ENCODE measurements at places on chromosomes 7 and 10.

- peak overlapping the region; percentile 36 for H3K27ac ChIP-seq
- H3K36me3 ChIP-seq: peaks cover 95% of the 10 kb centered on the region
- no peak for DNase-seq
- H3K27me3 ChIP-seq: no peaks in the 10 kb centered on the region
- no peaks in the 10 kb centered on the region for H3K4me1 ChIP-seq
- H3K4me3 ChIP-seq: no peak overlapping the region
These were observed 39.1 kb upstream of the TMEM236 start for GRCh38 chr10:17712717-17713471.

GRCh38 chr10:103991393-103992128 lies 24.6 kb downstream of the SLK start:
- peaks cover 45% of the 10 kb centered on the region for H3K36me3 ChIP-seq
- no peak overlapping the region for H3K27ac ChIP-seq
- H3K4me3 ChIP-seq: no peak overlapping the region
- no peak for DNase-seq

- H3K36me3 ChIP-seq: no peaks in the 10 kb centered on the region
- H3K27me3 ChIP-seq: peaks cover 11% of the 10 kb centered on the region
- H3K4me3 ChIP-seq: no peak overlapping the region
- peaks cover 10% of the 10 kb centered on the region for H3K4me1 ChIP-seq
- DNase-seq: no peak
- no peak overlapping the region for H3K27ac ChIP-seq
These were observed 48.0 kb downstream of the THNSL1 start for GRCh38 chr10:25064401-25064800.

GRCh38 chr10:66910671-66911070 lies 15.2 kb upstream of the LRRTM3 start:
- no peak overlapping the region for H3K4me3 ChIP-seq
- no peak overlapping the region for H3K27ac ChIP-seq
- H3K4me1 ChIP-seq: no peaks in the 10 kb centered on the region
- H3K27me3 ChIP-seq: no peaks in the 10 kb centered on the region
- H3K36me3 ChIP-seq: no peaks in the 10 kb centered on the region
- no peak for DNase-seq

DNA sequence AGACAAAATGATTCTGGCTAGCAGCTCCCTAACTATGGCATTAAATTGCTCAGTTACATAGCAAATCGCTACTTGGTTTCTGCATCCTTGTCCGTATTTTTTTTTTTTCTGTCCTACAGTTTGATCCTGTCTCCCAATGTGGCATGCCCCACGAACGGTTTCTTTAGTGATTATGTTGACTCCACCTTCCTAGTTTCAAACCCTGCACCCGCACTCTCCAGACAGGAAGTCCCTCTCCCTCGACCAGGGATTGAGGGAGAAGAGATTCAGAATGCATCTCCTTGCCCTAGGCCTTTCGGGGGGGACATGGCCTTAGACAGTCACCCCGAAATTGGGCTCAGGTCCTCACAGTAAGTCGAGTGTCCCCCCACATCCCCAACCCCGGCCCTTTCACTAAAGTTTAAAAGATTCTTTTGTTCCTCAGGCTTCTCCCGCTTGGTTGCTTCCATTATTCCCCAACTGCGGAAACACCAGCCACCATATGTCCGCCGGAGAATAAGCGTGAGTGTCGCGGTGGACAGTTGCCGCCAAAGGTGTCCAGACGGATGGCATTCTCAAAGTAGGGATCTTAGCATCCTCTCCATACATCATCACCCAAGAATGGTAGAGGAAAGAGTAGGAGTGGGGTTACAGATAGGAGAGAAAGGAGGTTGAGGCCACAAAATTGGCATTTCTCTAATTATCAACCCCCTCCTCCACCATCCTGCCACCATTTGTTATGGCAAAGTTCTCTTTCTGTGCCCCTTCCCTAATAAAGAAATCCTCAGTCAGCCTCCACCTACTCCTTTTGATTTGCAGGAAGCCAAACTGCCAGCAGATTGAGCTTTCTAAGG lies 7.3 kb downstream of the EVX1 start:
- peaks cover 97% of the 10 kb centered on the region for H3K27me3 ChIP-seq
- no peak for DNase-seq
- no peak overlapping the region for H3K27ac ChIP-seq
- peaks cover 26% of the 10 kb centered on the region for H3K4me1 ChIP-seq

- H3K36me3 ChIP-seq: no peaks in the 10 kb centered on the region
- no peaks in the 10 kb centered on the region for H3K4me1 ChIP-seq
- H3K4me3 ChIP-seq: no peak overlapping the region
These were observed 266.9 kb downstream of the GRID1 start for GRCh38 chr10:86099542-86100334.

GRCh38 chr7:29412912-29413311 lies 150.7 kb upstream of the PRR15 start:
- DNase-seq: no peak
- H3K27ac ChIP-seq: no peak overlapping the region
- no peak overlapping the region for H3K4me3 ChIP-seq
- H3K4me1 ChIP-seq: no peaks in the 10 kb centered on the region
- H3K36me3 ChIP-seq: no peaks in the 10 kb centered on the region

GRCh38 chr10:46558122-46558391 lies 1.6 kb upstream of the GPRIN2 start:
- no peaks in the 10 kb centered on the region for H3K36me3 ChIP-seq
- no peak for DNase-seq
- H3K4me3 ChIP-seq: no peak overlapping the region
- H3K27ac ChIP-seq: no peak overlapping the region

DNA sequence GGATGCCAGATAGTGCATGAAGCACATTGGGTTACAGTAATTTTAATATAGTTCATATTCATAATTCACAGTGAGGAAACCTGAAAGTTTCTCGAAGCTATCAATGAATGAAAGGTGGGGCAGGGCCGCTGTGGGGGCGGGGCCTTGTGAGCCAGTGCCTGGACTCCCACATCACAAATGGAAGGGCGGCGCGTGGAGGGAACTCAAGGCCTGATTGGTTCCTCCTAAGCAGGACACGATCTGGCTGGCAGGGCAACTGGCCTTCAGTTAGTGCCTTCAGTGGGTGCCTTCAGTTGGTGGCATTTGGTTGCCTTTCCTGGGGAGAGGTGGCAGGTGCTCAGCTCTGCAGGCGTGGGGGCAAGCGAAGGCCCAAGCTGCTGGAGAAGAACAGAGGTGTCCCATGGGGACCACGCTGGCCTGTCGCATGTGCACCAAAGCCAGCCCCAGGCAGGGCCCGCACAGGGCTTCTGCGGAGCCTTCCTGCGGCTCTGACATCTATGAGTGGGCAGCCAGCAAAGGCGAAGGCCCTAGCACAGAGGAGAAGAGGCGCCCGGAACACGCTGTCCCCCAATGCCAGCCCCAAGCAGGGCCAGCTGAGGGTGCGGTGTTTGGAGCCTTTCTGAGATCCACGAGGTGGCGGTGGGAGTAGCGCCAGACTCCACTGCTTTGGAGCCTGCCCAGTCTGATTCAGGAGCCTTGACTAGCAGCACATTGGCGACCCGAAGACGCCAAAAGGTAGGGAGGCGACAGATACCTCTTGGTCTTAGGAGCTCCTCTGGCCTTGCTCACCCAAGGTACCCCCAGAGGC lies 118.0 kb upstream of the PDSS1 start:
- DNase-seq: no peak
- no peak overlapping the region for H3K4me3 ChIP-seq
- no peak overlapping the region for H3K27ac ChIP-seq
- peaks cover 5% of the 10 kb centered on the region for H3K4me1 ChIP-seq
- no peaks in the 10 kb centered on the region for H3K27me3 ChIP-seq

GRCh38 chr7:16940776-16941175 lies 59.0 kb upstream of the AGR3 start:
- H3K4me3 ChIP-seq: no peak overlapping the region
- H3K4me1 ChIP-seq: peaks cover 14% of the 10 kb centered on the region

GRCh38 chr7:12549106-12549505 lies 21.4 kb upstream of the SCIN start:
- peaks cover 14% of the 10 kb centered on the region for H3K27me3 ChIP-seq
- no peaks in the 10 kb centered on the region for H3K36me3 ChIP-seq
- H3K27ac ChIP-seq: no peak overlapping the region
- no peaks in the 10 kb centered on the region for H3K4me1 ChIP-seq

DNA sequence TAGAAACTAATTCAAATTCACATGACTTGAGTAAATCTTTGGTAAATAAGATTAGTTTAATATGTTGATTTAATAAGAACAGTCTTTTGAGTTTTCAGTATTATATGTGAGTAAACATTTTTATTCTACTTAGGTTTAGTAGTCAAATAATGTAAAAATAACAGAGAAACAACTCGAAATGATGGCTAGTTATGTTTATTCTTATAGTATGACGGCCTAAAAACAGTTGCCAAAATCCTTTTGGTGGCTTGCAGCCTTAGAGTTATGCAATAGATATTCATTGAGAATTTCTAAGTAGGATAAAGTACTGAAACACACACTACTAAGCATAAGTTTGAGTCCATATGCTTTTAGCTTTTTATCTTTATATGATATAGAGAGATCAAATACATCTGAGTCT lies 184.8 kb downstream of the GNAI1 start:
- no peaks in the 10 kb centered on the region for H3K36me3 ChIP-seq
- H3K27me3 ChIP-seq: no peaks in the 10 kb centered on the region
- peaks cover under 1% of the 10 kb centered on the region for H3K4me1 ChIP-seq

- H3K27ac ChIP-seq: no peak overlapping the region
- H3K27me3 ChIP-seq: no peaks in the 10 kb centered on the region
- peaks cover 14% of the 10 kb centered on the region for H3K4me1 ChIP-seq
- DNase-seq: no peak
These were observed 53.9 kb upstream of the ARID5B start for GRCh38 chr10:61847640-61848039.

GRCh38 chr10:104387130-104387888 lies 33.7 kb downstream of the CFAP58 start:
- no peaks in the 10 kb centered on the region for H3K36me3 ChIP-seq
- H3K27ac ChIP-seq: no peak overlapping the region
- H3K27me3 ChIP-seq: no peaks in the 10 kb centered on the region
- DNase-seq: no peak

DNA sequence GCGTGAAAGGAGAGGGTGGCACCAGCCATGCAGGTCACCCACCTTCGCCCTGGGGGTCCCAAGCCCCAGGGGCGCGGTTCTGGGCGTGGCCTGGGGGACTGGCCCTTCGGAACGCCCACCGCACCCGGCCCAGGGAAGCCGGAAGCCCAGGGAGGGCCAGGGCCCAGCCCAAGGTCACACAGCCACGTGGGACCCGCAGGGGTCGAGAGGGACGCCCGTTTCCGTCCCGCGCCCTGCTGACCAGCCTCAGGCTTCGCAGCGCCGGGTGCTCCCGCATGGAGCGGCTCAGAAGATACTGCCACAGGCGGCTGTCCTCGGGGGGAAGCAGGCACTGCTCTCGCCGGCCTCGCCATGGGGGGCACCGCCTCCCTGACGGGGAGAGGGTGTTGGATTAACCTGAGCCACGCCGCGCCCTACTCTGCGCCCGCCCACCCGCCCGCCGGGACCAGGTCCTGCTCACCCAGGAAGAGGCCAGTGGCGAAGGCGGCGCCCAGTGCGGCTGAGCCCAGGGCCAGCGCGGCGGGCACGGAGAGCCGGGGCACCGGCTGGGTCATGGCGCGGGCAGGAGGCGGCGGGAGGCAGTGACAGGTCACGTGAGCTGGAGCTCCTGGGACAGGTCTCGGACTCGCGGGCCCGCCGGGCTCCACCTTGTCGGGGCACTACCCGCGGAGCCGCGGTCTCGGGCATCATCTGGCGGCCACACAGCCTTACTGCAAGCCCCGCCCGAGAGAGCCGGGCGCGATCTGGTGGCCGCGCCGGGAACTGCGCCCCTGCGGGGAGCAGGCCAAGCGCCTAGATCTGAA lies at the start of gene COMTD1:
TSS of gene COMTD1 (minus strand) at position 583 of the 803 bp plus-strand sequence. CDS start at position 554, 29 bp downstream.
- H3K27me3 ChIP-seq: no peaks in the 10 kb centered on the region
- peak within 1 kb of the TSS; percentile 82 for H3K4me3 ChIP-seq

DNA sequence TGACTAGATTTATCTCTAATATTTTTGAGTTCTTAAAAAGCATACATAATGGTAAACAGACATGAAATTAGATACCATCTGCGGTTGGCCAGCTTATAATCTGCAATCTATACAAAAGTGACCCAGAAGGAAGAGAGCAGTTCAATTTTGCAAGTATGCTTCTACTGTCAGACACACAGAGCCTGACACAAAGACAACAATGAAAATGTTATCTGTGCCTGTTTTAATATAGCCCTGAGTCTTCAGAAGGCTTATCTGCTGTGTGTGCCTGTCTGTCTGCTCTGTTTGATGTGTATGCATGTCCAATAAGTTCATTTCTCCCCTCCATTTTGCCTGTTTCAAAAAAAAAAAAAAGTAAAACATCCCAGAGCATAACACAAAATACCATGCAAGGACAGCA lies 73.3 kb upstream of the FHIP2A start:
- H3K36me3 ChIP-seq: no peaks in the 10 kb centered on the region
- H3K27me3 ChIP-seq: peaks cover 28% of the 10 kb centered on the region
- no peaks in the 10 kb centered on the region for H3K4me1 ChIP-seq
- no peak overlapping the region for H3K27ac ChIP-seq
- H3K4me3 ChIP-seq: no peak overlapping the region

DNA sequence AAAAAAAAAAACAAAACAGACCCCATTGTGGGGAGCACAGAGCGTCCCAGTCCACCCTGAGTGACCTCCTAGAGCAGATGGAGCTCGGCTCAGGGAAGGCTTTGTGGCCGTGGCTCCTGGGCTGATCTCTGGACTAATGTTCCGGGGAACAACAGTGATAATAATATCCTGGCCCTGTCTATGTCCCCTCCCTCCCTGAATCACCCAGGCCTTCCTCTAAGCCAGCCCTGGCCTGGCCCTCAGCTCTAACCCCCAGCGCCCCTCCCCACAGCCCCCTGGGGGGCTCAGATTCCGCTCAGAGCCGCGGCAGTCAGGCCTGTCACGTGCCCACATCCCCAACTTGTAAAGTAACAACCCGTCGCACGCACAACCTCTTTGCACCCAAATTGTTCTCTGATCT lies 48.3 kb downstream of the MICALL2 start:
- H3K36me3 ChIP-seq: no peaks in the 10 kb centered on the region
- no peak overlapping the region for H3K4me3 ChIP-seq
- H3K4me1 ChIP-seq: peaks cover 3% of the 10 kb centered on the region
- peaks cover 19% of the 10 kb centered on the region for H3K27me3 ChIP-seq
- no peak overlapping the region for H3K27ac ChIP-seq

- no peaks in the 10 kb centered on the region for H3K27me3 ChIP-seq
- no peak overlapping the region for H3K4me3 ChIP-seq
- peaks cover 34% of the 10 kb centered on the region for H3K4me1 ChIP-seq
These were observed 6.1 kb downstream of the ZNF789 start for GRCh38 chr7:99478464-99479440.

- H3K27me3 ChIP-seq: no peaks in the 10 kb centered on the region
- no peak overlapping the region for H3K27ac ChIP-seq
- no peaks in the 10 kb centered on the region for H3K36me3 ChIP-seq
- peaks cover 8% of the 10 kb centered on the region for H3K4me1 ChIP-seq
- no peak overlapping the region for H3K4me3 ChIP-seq
- DNase-seq: no peak
These were observed 8.3 kb upstream of the FAM133B start for GRCh38 chr7:92598310-92598981.

GRCh38 chr10:52566471-52567246 lies 205.9 kb downstream of the MBL2 start:
- H3K36me3 ChIP-seq: no peaks in the 10 kb centered on the region
- no peak for DNase-seq
- H3K27ac ChIP-seq: no peak overlapping the region
- no peaks in the 10 kb centered on the region for H3K27me3 ChIP-seq
- no peak overlapping the region for H3K4me3 ChIP-seq
- H3K4me1 ChIP-seq: no peaks in the 10 kb centered on the region
